ENCODE measurements at places on chromosomes 2 and 18.

GRCh38 chr18:14074187-14074586 is 58.0 kb downstream of the ZNF519 start:
- DNase-seq: peak; percentile 5

DNA sequence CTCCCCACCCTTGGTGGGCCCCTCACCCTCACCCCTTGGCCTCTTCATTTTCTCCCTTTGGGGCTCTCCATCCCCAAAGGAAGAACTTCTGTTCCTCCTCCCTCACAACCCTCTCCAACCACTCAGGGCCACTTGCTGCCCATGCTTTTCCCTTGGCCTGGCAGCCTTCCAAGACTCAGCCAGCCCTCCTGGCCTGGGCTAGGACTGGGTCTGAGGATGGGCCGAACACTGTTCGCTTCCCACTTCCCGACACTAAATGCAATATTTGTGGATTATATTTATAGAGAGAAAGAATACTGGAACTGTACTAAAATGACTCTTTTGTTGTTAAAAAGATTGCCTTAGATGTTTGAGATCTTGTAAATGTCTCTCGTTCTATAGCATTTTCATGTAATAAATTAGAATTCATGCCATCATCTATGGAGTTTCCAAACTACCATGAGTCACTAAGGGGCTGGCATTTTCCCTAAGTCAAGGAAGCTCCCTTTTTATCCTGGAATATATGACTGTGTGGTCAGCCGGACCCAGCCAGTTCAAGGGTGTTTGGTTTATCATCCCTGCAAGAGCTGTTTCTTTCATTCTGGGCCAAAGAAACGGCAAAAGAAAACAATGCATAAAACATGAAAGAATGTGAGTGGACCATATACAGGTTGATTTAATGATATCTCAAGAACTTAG is 3.8 kb downstream of the CXCR2 start:
- peak; percentile 26 for DNase-seq

- DNase-seq: peak; percentile 62
Measured at GRCh38 chr2:200119236-200119635, 163.9 kb downstream of the MAIP1 start.

- no peak for DNase-seq
Measured at GRCh38 chr18:6414118-6414722, 491 bp downstream of the L3MBTL4 start.

DNA sequence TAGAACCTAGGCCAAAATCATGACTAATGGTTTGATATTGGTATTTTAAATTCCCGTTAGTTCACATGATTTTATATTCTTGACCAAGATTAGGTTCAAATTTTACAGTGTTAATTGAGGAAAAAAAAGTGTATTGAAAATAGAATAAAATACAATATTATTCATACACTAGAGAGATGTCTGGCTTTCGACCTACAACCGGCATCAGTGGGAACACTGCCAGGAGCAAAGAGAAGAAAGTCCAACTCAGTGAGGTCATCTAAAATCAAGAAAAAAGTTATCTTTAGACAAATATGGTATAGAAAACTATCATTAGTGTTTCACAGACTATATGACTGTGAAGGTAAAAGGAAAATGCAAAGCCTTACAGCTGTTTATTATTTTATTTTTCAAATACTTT is 81.5 kb downstream of the PIGN start:
- no peak for DNase-seq

GRCh38 chr2:44713170-44713569 is 228.3 kb upstream of the SIX3 start:
- DNase-seq: no peak

DNA sequence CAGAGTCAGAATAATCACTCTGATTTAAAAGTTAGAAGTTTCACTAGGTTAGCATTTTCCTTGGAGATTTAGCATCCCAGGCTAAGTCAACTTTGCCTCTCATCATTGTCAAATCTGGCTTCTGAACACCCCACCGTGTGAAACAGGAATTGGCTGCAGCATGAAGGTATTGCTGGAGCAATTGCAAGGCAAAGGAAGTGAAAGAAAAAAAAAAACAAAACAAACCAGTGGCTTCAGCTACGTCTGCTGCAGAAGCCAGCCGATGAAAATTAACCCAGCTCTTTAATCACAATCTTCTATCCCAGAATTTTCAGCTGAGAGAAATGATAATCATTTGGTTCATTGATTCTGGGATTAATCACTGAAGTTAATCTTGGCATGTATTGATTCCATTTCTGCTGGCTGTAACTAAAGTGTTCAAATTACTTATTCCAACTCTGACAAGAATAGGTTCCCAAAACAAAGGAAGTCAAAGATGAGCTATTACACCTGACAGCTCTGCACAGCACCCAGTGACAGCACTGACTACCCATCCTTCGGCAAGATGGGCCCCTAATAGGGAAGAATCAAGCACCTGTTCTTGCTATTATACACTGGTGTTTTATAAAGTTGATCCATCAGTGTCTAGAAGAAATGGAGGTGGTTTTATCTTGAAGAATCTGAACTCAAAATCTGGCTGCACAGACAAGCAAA is 42.7 kb upstream of the REG3G start:
- no peak for DNase-seq

DNA sequence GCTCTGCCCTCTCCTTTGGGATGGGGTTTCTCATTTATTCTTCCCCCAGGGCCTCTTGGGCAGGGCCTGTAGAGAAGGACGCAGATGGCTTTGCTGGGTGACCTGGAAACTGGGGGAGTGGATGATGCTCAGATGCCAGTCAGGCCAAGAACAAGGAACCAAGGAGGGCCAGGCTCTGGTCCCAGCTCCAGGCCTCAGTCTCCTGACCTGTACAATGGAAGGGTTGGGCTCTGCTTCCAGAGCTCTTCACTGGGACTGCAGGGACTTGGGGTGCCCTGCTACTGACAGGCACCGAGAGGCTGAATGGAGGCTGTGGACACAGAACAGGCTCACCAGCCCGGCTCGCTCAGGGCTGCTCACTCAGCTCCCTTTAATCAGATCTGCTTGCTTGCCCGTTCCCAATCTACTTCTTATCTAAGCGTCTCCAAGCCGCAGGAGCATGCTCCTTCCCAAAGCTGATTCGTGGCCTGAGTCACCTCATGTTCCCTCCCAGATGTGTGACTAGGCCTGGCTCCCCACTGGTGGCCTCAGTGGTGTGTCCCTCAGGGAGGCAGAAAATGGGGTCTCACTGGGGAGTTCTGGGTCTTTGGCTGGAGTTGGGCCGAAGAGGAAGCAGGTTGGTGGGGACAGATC is 82.6 kb upstream of the ODC1 start:
- no peak for DNase-seq

All from LHCN-M2 (cell line).